ENCODE measurements at places on chromosomes 6 and 20.
A peak's percentile ranks its signal among the peaks of the same experiment; 100 is the strongest.

DNA sequence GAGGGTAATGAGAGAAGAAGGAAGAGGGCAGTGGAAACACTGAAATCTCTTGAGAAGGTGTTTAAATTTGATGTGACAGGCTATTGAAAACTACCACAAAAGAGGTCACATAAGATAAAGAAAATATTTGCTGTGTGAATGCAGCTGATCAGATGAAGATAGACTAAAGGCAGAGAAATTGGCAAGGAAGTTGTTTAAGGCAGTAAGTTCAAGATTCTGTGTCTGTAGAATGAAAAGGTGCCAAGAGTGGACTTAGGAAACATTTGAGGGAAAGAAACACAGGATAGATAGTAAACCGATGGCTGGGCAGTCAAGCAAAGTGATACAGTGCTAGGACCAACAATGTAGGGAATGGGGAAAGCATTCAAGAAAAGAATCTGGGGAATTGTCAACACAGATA lies 332.3 kb upstream of the MARCKS start:
- no peak for DNase-seq

DNA sequence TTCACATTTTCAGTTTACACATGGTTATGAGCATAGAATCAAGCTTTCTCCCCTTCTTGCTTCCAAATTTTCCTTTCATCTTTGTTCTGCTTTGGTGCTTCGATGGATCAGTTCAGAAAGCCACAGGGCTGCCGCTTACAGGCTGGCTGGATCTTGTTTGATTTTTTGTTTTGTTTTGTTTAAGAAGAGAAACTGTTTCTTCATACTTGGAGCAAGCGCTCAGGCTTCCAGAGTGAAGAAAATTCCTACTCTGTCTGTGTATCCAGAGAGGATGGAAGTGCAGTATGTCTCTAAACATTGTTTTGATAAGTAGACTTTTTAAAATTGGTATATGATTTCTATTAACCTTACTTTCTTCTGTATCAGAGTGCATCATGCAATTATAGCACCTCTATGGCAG lies 66.9 kb downstream of the ARID1B start:
- DNase-seq = no peak

DNA sequence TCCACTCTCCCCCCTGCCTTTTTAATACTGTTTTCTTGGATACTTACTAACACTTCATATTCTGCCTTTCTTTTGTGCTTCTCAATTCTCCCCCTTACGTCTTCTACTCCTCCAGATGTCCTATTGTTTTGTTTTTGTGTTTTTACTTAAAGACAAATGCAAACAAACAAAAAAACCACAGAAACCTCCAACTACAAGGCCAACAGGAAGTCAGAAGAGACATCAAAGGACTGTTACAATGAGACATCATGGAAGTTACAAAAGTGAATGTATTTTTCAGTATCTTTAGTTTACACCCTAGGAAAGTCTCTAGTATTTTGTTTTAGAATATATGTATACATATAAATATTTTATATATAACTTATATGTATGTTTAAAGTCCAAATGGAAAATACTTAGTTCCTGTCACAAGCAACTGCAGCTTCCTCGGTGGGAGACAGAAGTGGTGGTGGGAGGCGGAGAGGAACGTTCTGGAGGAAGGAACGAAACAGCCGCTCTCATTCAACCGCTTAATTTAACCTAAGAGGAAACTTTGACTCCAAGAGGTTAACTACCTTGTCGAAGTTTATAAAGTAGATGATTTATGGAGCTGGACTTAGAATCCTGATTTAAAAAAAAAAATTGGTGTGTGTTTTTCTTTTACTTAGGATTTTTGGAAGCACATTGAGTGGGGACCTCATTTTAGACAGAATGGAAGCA lies 168.9 kb upstream of the PDE10A start:
- DNase-seq = no peak

GRCh38 chr6:75546381-75546780 lies 52.8 kb upstream of the FILIP1 start:
- no peak for DNase-seq

DNA sequence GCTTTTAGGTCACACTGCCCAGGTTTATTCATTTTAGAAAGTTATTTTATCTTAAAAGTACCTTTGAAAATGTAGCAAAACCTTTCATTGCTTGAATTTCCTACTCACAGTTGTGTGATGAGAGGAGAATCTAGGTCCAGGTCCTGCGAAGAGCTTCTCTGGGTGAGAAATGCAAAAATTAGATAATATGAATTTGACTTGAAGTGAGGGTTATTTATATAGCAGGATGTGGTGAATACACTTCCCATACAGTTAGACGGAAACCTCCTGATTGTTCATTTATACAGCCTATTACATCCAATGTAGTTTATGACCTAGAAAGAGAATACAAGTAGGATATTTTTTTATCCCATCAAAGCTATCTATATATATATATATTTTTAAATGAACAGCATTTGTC lies 30.5 kb downstream of the CDKAL1 start:
- no peak for DNase-seq

- DNase-seq = no peak
Measured at GRCh38 chr6:85461798-85462170, 11.9 kb downstream of the NT5E start.

DNA sequence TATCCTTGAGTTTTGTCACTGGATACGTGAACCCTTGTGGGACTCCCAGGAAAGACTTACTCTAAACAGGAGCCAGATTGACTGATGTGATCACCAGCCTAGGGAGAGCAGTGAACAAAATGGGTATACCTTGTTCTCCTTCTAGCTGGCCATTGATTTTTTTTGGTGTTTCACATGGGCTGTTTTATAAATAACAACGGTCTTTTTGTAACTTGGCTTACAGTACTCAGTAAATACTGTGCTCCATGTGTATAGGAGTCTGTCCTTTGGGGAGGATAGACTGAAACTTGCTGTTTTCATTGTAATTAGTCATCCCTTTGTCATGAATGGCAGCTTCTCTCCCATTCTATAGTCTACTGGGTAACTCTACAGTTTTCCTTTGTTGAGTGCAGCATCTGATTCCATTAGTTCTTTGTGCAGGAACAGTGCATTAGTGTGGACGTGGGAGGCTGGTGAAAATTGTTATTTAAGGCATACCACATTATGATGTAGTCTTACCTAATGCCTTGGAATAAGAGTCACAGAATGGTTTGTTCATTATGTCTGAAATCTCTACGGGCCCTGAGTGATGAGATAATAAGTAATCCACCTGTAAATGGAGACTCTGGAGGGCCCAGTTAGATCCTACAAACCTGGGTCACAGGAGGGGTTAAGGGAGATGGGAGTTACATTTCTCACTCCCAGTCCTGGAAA lies 89.5 kb downstream of the TIAM2 start:
- no peak for DNase-seq

DNA sequence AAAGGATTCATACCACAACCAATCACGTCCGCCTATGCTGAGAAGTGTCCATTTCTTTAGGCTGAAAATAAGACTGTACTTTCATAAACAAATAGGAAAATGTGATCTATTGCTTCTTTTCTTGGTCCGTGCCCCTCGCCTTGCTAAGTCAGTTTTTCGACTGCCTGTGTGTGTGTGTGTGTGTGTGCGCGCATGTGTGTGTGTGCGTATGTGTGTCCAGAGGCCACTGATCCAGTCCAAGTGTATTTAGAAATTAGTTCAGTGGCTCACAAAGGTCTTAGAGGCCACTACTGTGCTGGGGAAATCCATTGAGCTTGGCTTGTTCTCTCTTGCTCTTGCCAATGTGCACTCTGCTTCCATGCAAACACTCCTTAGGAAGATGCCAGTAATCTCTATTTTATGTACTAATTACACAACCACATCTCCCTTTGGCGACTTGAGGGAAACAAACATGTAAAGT lies 50.5 kb downstream of the SLC22A23 start:
- DNase-seq = no peak

GRCh38 chr6:107070686-107071085 lies 42.7 kb downstream of the MTRES1 start:
- DNase-seq = no peak

- DNase-seq = no peak
Measured at GRCh38 chr6:158191761-158192160, 23.6 kb downstream of the GTF2H5 start.

DNA sequence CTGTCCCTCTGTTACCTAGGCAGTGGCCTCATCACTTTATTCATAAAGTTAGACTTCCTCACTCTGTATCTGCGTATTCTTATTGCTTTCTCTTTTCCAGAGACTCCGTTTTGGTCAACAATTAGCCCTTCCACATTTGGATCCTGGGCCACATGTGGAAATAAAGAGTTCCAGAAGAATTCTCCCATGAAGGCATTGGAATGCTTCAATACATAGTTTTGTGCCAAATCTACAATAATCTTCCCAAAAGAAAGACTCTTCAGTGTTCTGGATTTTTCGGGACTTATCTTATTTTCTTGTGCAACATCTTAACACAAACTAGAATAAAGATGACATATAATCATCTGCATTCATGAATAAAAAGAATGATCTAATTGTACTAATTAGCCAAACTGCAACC lies 187.7 kb upstream of the BMP2 start:
- DNase-seq = no peak

DNA sequence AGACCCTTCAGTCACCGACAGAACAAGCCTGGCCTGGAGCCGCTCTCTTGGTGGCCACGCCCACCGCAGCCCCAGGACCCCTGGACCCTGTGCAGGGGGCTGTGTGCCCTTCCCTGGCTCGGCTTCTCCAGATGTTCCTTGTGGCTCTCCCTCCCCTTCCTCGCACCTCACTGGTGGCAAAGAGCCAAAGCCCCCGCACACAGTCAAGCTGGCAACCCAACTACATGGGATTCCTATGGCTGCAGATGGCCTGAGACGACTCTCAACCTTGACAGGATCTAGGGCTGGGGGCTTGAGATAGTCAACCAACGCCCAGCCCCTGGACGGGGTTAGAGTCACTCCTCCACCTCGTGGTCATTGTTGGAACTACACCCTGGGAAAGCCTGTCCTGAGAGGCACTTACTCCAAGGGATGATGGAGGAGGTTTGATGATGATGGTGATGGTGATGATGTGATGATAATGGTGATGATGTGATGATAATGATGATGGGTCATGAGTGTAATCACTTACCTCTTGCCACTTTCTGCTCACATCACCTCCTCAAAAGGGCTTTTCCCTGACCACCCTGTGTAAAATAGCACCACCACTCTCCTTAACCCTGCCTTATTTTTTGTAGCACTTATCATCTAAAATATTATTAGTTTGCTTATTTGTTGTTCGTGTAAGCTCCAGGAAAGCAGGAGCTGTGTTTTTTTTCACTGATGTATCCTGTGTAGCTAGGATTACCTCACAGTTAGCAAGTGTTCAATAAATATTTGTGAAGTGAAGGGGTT lies 278.4 kb downstream of the LRFN2 start:
- no peak for DNase-seq

GRCh38 chr6:170584954-170585498 lies 589 bp upstream of the PDCD2 start:
- no peak for DNase-seq

- DNase-seq = no peak
Measured at GRCh38 chr20:31820228-31820627, 1.1 kb downstream of the MYLK2 start.

DNA sequence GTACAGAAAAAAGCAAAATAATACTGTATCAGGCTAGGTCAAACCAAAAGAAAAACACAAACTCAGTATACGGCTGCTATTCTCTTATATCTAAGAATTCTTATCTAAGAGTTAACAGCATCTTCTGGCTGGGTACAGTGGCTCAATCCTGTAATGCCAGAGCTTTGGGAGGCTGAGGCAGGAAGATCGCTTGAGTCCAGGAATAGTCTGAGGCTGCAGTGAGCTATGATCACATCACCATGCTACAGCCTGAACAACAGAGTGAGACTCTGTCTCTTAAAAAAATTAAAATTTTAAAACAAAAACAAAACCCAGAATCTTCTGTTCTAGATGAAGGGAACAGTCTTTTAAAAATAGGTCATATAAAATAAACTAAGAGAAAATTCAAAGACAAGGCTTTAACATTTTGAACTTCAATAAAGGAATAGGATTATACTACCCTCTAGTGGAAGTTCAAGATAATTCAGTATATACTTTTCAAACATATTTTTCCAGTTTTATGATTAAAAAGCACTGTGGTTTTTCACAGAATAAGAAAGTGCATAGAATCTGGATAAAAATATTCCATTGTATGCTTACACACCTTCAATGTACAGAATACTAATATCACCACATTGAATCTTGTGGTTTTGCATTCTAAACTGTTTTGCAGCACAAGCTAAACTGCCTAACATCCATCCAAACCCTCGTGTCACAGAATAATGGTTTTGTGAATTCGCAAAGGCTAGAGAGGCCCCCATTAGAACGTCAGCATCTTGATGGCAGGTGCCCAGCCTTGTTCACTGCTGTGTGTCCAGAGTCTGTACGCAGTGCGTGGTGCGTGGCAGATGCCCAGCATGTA lies 39.3 kb downstream of the DTNBP1 start:
- peak; percentile 5 for DNase-seq

DNA sequence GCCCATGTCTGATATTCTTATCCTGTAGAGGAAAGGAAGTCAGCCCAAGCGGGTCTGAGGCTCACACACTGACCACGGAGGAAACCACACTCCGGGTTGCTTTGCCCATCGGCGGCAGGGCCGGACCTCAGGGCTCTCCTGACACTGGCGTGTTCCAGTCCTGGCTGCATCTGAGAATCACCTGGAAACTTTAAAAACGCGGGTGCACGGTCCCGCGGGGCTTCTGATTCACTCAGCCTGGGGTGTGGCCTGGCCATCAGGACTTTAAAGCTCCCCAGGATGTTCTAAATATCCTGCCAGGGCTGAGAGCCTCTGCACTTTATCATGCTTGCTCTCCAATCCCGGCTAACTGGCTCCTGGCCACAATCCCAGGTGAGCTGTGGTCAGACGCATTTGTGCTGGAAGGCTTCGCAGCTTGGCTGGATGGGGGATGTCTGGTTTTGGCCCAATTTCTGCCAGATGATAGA lies 47.7 kb upstream of the DACT2 start:
- DNase-seq = no peak

GRCh38 chr6:142569676-142570075 lies 267.9 kb downstream of the ADGRG6 start:
- DNase-seq = no peak

DNA sequence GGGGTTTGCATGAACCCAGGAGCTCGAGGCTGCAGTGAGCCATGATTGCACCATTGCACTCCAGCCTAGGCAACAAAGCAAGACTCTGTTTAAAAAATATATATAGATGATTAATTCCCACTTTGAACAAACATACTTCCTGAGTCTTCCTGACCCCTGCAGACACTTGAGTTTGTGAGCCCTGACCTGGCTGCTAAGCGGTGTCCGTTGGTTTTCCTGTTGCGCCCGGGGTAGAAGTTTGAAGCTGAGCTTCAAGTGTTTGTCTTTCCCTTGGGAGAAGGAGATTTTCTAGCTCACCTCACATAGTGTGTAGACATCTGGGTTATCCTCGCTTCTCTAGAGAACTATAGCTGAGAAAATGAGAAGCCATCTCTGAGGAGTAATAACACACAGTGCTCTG lies 11.7 kb upstream of the BCAS1 start:
- DNase-seq = no peak

DNA sequence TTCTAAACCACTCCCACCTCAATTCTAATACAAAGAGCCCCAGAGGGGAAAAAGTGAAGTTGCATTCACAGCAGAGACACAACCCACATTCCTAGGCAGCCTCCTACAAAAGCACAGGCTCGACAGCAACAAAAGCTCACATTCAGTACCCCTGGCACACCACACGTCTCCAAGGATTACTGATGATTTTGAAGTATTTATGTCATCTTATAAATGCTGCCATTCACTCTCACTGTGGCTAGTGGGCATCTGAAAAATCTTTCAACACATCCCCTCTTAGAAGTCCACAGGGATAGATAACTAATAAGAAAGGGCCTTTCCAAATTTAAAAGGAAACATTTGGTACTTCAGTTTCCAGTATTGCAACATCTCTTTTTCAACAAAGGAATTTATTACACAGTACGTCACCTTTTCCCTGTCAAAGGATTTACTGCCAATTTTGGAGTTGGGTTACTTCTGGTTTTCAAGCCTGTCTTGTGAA lies 146.7 kb downstream of the TASP1 start:
- no peak for DNase-seq

Data from CD4-positive, alpha-beta memory T cell (primary cell).